ENCODE measurements at places on chromosomes 6 and 20.
A peak's percentile ranks its signal among the peaks of the same experiment; 100 is the strongest.

GRCh38 chr20:32534661-32535240 lies 50.4 kb downstream of the NOL4L start:
- no peak for DNase-seq

DNA sequence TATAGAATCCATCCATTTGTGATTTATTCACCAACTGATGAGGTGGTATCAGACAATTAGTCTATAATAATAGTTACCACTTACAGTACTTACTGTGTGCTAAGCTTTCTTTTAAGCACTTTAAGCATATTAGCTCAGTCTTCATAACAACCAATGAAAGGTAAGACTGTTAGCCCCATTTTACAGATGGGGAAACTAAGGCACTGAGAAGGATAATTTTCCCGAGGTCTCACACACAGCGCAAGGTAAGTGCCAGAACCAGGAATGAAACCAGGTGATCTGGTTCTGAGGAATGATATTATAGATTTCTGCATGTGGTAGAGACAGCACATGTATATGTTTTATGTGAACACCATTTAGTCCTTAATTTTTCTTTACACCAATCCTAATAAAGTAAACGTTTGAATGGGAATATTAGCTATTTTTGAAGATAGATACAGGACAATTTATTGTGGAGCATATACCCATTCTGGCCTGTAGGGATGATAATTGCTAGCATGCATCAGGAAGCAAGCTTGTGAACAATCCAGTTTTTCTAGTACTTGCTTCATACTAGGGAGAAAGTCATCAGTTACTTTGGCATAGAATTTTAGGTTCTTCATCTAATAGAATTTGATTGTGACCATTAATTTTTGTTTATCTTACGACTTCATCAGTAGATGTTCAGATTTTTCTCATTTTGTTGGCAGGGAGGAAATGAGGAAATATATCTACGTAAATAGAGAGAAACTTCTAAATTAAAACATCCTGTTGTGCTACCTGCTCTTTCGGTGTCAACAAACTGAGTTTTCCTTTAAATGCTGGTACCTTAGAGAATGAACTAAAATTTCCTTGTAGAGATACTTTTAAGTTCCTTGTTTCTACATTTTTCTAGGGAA lies 3.0 kb downstream of the YWHAB start:
- DNase-seq = peak; percentile 84

- no peak for DNase-seq
Measured at GRCh38 chr6:143689852-143690251, 12.1 kb downstream of the PHACTR2 start.

DNA sequence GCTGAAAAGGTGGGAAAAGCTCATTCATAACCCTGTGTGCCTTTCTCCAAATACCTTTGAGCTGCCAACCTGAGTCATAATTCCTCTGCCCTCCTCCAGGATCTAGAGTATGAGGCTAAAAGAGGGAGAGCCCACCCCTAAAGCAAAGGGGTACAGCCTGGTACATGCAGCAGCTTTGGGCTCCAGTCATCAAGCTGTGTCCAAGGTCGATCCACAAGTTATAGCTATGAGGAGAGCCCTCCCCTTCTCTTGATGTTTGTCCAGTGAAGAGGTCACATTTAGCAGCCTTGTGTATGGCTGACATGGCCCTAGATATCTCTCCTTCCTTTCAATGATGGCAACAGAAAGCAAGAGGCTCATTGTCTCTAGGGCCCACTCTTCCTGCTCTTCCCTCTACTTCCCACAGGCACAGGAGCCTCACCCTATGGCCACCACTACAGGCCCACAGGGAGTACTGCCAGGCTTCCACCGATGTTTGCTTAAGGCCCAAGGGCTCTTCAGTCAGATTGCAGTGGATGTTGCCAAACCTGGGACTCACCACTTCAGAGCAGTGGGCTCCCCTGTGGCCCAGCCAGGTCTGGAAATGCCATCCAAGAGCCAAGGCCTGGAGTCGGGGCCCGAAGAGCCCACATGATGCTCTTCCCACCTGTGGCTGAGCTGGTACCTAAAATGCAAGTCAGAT lies 176.8 kb downstream of the CD83 start:
- no peak for DNase-seq

GRCh38 chr6:21808551-21809242 lies 215.1 kb downstream of the SOX4 start:
- DNase-seq = no peak

DNA sequence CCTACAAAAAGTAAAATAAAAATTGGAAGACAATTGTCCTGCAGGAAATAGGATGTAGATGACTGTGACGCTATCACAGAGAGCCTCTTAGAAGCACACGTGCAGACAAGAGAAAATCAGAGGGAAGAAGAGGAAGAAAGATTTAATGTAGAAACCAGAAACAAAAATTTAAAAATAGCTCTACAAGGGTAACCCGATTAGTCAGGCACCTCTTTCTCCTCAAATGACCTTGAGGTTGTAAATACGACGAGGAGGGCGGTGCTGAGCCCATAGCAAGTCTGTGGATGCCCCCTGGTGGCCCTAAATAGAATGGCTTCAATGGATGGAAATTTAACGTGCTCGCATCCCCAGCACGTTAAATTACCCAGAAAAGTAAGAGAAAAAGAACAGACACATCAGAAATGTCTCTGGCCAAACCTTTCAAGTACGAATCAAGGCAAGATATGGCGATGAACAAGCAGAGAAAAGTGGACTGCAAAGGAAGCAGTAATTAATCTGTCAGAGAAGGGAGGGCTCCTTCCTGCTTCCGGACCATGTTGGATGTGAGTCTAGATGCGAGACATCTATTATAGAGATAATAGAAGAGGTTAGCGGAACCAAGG lies 4.2 kb upstream of the PRPH2 start:
- DNase-seq = peak; percentile 88

DNA sequence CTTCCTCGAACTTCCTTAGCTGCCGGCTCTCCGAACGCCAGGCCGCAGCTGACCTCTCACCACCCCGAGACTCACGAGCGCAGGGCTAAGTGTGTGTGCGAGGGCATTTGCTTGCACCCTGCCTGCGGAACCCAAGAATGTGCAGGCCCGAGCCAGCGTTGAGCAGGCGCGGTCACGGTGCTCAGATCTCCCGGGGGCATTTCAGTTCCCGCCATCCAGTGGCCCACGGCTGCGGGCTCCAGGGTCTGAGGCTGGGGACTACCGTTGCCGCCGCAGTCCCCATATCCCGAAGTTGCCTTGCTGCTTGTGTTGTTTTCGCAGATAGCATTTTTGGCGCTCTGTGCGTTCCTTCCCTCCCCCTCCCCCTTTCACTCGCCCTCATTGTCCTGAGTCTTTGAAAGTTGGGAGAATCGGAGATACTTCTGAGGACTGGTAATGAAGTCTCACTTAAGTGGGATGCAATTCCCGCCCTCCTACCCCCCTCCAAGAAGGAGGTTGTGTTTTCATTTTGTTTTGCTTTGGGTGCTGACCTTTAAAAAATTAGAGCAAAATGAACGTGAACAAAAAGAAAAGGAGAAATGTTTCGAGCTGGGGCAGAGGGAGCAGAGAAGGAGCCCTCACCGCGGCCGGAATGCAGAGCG lies 1.7 kb downstream of the NR2E1 start:
- no peak for DNase-seq

- peak; percentile 5 for DNase-seq
Measured at GRCh38 chr6:151290877-151291721, 51.3 kb downstream of the AKAP12 start.

- no peak for DNase-seq
Measured at GRCh38 chr6:22146678-22146930, 150.2 kb downstream of the PRL start.

DNA sequence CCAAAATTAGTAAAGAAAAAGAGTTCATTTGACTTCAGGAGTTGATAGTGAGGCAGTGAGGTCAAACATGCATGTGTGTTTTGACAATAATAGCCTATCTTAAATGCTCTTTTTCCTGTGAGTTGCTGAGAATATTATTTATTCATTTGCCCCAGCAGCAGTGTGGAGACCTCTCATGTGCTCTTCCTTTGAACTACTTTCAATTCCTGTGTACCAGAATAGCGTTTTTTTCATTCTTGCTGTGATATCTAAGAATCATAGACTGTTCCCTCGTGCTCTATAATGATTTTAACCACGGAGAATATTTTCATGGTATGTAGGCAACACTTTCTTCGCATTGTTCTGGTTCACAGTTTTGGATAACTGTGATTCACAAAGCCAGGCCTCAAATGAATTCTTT lies 5.2 kb downstream of the CDYL start:
- DNase-seq = no peak

DNA sequence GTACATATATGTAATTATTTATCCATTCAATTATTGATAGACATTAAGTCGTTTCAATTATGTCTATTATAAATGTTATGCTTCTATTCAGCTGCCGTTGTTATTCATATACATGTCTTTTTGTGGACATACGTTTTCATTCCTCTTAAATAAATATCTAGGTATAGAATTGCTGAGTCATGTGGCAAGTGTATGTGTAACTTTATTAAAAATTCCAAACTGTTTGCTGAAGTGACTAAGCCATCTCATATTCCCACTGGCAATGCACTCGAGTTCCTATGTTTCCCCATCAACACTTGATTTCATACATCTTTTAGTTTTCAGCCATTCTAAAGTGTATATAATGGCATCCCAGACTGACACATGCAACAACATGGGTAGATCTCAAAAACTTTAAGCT lies 739.7 kb upstream of the POU3F2 start:
- peak; percentile 55 for DNase-seq

GRCh38 chr6:31467151-31467550 lies 30.8 kb upstream of the MICB start:
- no peak for DNase-seq

- no peak for DNase-seq
Measured at GRCh38 chr6:43451939-43452338, 3.4 kb downstream of the DLK2 start.

GRCh38 chr6:21827425-21828202 lies 234.1 kb downstream of the SOX4 start:
- no peak for DNase-seq

DNA sequence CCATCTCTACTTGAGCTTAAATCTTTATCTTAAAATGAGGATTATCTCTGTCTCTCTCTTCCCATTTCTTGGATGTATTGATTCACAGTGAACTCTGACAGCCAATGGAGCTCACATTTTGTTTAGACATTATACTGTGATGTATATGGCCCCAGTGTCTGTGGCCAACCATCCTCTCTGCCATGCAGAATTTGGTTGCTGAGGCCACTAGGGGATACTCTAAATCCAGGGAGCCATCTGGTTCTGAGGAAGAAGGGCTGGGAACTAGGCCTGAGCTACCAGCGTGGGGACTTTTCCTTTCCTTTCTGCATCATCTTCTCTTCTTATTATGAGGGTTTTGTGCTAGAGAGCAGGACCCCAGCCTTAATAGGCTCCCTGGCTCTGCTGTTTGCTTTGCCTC lies 59.1 kb upstream of the RIPOR2 start:
- no peak for DNase-seq

DNA sequence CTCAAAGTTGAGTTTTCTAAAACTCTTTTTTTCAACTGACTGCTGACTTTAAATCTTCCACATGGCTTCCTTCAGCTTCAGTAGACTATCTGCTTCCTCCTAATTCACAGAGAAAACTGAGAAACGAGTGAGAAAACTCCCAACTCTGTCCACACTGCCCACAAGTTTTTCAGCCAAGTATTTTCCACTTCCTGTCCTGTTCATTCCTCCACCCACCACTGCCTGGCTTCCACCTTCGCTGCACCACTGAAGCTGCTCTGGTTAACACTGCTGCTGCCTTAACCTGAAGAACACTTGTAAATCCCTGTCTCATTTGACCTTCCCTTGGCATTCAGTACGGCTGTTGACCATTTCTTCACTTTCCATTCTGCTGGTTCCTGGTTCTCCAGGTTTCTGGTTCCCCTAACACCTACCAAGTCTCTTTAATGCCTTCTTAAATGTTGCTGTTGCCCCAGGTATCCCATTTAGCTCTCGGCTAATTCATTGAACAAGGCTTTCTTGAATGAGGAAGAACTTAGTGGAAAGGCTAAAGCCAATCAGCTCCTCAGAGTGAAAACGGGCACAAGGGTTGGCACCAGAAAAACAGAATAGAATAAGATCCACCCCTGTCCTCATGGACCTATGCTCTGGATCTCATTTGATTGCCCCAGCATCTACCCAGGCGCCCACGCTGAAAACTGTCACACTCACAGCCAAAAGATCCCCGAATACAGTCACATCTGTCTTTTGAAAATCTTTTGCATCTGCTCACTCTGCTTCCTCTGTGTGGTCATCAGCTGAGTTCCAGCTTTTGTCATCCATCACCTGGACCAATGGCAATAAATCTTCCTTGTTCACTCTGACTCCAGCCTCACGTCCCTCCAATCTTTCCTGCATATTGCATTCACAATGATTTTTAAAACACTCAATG lies 104.4 kb upstream of the TAB2 start:
- no peak for DNase-seq

DNA sequence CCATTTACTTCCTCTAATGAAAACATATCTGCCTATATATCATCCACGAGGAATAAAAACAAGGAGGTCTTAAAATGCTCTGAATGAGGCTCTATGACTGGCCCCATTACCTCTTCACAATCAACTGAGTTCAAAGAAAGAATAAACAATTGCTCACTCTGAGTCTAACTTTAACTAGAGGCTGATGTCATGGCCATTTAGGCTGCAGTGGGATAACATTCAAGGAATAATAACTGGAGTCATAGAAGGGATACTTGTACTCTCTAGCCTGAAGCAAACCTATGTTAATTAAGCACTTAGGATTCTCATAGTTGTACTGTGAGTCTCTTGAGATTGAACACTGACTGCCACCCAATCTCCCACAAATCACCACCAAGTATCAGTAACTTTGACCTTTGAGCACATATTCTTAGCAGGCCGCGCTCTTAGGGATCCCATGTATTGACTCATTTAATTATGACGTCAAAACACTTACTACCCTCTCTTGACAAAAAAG lies 70.2 kb downstream of the PERP start:
- DNase-seq = peak; percentile 90

- no peak for DNase-seq
Measured at GRCh38 chr20:33837096-33837830, 26.1 kb downstream of the CHMP4B start.

GRCh38 chr20:32763202-32764004 lies 1.2 kb downstream of the DNMT3B start:
- no peak for DNase-seq

GRCh38 chr20:33909331-33909921 lies 84.3 kb upstream of the RALY start:
- DNase-seq = peak; percentile 55

GRCh38 chr6:119215885-119216590 lies 133.5 kb downstream of the MAN1A1 start:
- DNase-seq = no peak

- peak; percentile 80 for DNase-seq
Measured at GRCh38 chr20:39117491-39117890, 155.3 kb downstream of the DHX35 start.

All from epithelial cell of esophagus (primary cell).